ENCODE measurements at places on chromosomes 4 and X.

- DNase-seq, result no peak
Measured at GRCh38 chr4:48102303-48102702, 31.7 kb downstream of the TXK start.

- DNase-seq, result no peak
Measured at GRCh38 chrX:16457239-16457638, 192.7 kb upstream of the S100G start.

DNA sequence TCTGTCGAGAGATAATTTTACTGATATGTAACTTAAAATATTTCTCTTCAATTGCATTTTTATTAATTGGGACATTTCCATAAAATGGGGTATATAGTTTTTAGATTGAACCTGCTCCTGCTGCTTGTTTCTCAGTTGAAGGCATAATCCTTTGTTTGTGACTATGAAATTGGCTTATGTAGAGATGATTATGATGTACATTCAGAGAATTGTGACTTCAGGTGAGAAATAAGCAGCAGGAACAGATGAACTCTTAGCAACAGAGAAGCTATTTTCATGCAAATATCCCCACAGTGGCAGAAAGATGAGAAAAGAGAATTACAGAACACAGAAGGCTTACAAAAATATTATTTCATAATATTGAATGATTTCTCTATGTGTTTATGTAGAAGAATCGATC, 1499.5 kb upstream of the ADGRL3 start:
- DNase-seq, result no peak

DNA sequence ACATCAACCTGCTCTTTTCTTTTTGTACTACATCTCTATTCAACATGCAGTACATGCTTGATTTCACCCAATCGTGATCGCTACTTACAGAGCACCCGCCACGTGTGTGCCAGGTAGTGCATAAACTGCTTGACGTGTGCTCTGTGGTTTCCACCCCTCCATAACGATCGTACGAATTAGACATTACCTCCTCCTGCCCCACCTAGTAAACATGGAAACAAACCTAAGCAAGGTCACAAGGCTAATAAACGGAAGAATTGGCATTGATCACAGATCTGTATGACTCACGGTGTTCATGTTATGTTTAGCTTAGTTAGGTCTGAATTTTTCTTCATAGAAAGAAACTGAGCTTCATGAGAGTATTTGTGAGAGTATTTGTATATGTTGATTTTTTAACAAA, 64.1 kb downstream of the STX18 start:
- DNase-seq, result no peak

GRCh38 chr4:19850909-19851308, 400.8 kb upstream of the SLIT2 start:
- no peak for DNase-seq

Measured in activated CD8-positive, alpha-beta memory T cell treated with anti-CD3 and anti-CD28 coated beads for 1 hour (primary cell).